ENCODE measurements at places on chromosomes 5 and 9. TPM values are rescaled to one million over a fixed set of nuclear protein-coding genes. Genes with fewer than 3 reads are reported as not detected.

The PCDHGA6 gene
- total RNA-seq, result 7.3 TPM

The PHF2 gene
- total RNA-seq, result 32.8 TPM

The NSD1 gene
- total RNA-seq, result 114 TPM

GRCh38 chr5:95486191-95486590 is 68.6 kb downstream of the SKIC3 start:
- DNase-seq, result peak; percentile 44
- H3K27me3 ChIP-seq, result no peaks in the 10 kb centered on the region
- peaks cover 37% of the 10 kb centered on the region for H3K36me3 ChIP-seq

DNA sequence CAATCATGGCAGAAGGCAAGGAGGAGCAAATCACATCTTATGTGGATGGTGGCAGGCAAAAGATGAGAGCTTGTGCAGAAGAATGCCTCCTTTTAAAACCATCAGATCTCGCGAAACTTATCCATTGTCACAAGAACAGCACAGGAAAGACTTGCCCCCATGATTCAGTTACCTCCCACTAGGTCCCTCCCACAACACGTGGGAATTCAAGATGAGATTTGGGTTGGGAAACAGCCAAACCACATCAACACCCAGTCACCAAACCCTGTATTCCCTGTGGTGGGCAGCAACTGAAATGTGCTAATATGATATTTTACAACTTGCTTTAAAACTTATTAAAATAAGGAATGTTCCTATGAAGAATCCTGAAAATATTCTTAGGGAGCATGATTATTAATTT is 54.2 kb downstream of the RASGRF2 start:
- no peak overlapping the region for H3K27ac ChIP-seq
- no peak overlapping the region for H3K4me3 ChIP-seq
- H3K36me3 ChIP-seq, result no peaks in the 10 kb centered on the region

All from thyroid gland (tissue), 4 donors.